ENCODE measurements at places on chromosomes 2 and 18. TPM values are rescaled to one million over a fixed set of nuclear protein-coding genes. Genes with fewer than 3 reads are reported as not detected.

Gene OR6B2
- not detected for total RNA-seq

Gene KIF1A
- total RNA-seq, result 5.6 TPM

Gene MGAT4A
- total RNA-seq, result 2.5 TPM

Gene OTOS
- not detected for total RNA-seq

Gene SLC20A1
- 209 TPM for total RNA-seq

Gene SERPINB10
- total RNA-seq, result not detected

Gene FLACC1
- 1.1 TPM for total RNA-seq

Gene ANKRD62
- total RNA-seq, result not detected

Gene POTEI
- total RNA-seq, result 2.8 TPM

Gene TM4SF20
- not detected for total RNA-seq

Gene ITGA4
- 30.0 TPM for total RNA-seq

Gene CERKL
- not detected for total RNA-seq

Gene IL36G
- not detected for total RNA-seq

Gene SERPINB11
- not detected for total RNA-seq

Gene ERICH2
- not detected for total RNA-seq

Gene RAX
- not detected for total RNA-seq

Gene RAMP1
- total RNA-seq, result 109 TPM

Gene DTYMK
- total RNA-seq, result 52.4 TPM

All from A375 (cell line).